Globus pallidus (tissue), 1 donor: ENCODE measurements at places on chromosomes 13 and 19.

- DNase-seq: peak; percentile 20
These were observed 47.2 kb downstream of the TM9SF2 start for GRCh38 chr13:99548448-99548847.

DNA sequence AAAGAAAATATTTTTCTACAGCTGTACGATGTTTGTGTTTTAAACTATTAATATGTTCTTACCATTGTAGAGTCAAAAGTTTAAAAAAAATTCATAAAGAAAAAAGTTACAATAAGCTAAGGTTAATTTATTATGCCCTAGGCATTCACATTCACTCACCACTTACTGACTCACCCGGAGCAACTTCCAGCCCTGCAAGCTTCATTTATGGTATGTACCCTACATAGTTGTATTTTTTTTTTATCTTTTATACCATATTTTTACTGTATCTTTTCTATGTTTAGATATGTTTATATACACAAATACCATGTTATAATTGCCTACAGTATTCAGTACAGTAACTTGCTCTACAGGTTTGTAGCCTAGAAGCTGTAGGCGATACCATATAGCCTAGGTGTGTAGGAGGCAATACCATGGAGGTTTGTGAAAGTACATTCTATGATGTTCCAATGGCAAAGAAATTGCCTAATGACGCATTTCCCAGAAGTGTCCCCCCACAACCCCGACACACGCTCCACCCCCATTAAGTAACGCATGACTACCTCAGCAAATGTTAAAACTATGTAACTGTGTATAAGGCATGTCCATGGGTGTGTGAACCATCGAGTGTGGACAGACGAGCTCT, 60.4 kb downstream of the SLITRK6 start:
- no peak for DNase-seq

DNA sequence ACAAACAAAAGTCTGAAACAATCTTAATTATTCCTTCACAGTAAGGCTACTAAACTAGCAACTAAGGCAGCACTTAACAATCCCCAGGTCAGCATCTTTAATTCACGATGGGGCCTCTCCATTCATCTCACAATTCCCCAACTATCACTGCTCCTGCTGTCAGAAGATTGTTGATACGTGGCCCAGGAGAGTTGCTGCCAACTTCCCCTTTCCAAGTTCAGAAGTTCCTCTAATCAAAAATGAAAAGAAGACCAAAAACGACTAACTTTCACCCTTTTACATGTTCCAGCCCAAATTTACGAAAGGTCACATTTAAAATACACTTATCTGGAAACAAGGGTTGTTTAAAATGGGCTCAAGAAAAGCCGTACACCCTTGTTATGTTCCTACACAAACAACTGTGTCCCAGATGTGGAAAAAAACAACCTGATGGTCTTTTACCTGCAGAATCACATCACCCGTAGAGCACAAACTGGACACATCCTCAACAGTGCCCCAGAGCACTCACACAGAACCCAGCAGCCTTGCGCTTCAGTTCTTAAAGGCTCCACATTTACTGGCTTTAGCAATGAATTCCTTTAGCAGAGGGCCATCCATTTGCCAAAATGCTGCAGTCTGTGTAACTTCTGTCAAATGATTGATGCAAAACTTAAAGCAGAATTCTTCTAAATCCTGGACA, 38.0 kb downstream of the PHF11 start:
- no peak for DNase-seq

DNA sequence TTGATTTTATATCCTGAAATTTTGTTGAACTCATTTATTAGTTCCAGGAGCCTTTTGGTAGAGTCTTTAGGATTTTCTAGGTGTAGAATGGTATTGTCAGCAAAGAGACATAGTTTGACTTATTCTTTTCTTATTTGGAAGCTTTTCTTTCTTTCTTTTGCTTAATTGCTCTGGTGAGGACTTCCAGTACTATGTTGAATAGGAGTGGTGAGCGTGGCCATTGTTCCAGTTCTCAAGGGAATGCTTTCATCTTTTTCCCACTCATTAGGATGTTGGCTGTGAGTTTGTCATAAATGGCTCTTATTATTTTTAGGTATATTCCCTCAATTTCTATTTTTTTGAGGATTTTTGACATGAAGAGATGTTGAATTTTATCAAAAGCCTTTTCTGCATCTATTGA, 182.2 kb upstream of the SPRY2 start:
- no peak for DNase-seq

DNA sequence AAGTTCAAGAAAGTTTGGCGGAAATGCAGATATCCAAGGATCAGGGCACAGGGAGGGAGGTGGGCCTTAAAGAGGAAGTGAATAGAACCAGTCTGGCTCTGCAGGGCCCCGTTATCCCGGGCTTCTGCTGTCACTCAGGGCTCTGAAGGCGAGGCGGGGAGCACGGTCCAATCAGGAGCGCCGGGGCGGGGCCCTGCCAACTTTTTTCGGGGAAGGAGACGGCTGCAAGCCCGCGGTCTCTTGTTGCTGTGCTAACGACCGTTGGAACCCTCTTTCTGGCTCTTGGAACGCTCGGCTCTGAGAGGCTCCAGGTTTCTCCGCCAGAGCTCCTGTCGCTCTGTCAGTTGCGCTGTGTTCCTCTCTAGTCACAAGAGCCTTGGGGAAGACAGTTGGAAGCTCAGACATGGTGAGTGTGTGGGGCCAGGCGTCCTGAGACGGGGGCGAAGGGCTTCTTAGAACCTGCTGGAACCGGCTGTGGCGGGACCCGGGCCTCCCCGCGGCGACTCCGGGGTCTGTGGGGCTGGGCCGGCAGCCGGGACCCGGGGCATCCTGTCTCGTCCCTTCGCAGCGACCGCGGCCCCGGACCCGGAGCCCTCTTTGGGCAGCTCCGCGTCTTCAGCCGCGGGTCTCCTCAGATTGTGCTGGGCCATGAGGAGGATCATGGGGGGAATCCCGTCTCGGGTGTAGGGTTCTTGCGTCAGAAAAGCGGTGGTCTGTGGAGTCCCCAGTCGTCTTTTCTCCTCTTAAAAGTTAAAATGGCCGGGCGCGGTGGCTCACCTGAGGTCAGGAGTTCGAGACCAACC, 27.7 kb downstream of the ZNF844 start:
- DNase-seq: peak; percentile 66

- DNase-seq: no peak
These were observed 90.5 kb upstream of the RFC3 start for GRCh38 chr13:33727297-33728083.

DNA sequence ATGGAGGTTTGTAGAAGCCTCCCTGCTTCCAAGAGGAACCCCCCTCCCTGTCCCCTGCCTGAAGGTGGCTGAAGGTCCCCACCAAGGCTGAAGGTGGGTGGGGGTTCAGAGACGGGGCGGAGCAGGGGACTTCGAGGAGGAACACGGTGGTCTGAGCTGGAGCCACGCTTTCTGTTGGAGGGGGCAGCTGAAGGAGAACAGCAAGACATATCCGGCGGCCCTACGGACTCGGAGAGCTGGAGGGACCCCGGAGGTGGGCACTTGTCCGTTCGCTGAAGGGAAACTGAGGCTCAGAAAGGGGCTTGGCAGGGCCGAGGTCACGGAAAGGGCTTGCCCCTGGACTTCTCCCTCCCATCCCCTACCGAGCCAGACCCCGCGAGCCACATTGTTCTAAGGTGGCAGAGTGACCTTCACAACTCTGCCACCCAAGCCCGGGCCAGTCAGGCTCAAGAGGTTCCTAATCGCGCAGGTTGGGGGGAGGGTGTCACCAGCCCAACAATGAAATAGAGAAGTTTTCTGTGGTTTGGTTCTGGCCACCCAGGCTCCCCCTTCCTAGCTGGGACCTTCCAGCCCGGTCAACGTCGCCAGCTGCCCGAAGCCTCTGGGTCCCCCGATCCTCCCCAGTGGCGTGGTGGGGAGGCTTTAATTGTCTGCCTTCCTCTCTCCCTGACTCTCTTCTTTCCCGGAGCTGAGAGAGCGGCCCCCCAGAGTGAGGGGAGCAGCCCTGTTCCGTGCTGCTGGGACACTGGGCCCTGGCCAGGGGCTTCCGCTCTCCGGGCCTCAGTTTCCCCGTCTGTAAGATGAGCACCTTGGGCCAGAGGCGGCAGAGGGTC, 15.5 kb upstream of the KCNN1 start:
- DNase-seq: no peak

- DNase-seq: peak; percentile 70
These were observed 1.3 kb downstream of the UBL3 start for GRCh38 chr13:29849071-29849631.

DNA sequence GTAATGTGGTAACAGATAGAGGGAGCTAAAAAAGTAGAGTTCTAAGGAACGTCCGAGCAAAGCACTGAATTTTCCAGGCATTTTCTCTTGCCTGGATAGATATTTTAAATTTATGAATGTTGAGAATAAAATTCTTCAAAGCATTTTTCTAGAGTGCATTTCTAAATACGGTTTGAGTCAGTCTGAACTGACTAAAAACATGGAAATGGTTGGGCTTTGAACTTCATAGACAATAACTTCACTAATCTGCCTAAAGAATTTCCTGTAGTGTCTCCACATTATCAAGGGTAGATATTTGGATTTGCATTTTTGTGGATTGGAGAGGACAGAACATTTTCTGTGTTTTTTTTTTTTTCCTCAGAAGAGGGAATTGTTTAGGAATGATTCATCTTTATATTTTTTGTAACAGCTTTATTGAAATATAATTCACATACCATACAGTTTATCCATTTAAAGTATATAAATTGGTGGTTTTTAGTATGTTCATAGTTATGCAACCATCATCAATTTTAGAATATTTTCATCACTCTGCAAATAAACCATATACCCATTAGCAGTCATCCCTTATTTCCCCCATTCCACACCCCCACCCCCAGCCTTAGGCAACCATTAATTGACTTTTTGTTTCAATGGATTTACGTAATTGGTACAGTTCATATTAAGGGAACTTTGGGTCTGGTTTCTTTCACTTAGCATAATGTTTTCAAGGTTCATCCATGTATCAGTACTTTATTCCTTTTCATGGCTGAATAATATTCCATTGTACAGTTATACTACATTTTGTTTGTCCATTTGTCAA, 20.7 kb downstream of the GARRE1 start:
- no peak for DNase-seq

DNA sequence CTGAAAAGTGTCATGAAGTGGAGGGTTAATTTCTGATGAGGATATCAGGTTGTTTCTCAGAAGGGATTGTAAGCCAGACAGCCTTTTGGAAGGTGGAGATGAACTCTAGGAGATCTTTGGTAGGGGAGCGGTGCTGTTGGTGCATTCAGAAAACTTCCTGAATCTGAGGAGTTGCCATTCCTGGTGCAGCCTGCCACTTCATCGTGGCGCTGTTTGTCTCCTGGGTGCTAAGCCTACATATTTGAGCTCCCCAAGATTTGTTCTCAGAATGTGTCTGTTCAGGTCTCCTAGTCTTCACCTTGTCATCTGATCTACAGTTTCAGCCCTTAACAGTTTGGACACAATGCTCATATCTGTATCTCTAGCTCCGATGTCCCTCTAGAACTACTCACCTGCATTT, 285.6 kb downstream of the MTUS2 start:
- no peak for DNase-seq

DNA sequence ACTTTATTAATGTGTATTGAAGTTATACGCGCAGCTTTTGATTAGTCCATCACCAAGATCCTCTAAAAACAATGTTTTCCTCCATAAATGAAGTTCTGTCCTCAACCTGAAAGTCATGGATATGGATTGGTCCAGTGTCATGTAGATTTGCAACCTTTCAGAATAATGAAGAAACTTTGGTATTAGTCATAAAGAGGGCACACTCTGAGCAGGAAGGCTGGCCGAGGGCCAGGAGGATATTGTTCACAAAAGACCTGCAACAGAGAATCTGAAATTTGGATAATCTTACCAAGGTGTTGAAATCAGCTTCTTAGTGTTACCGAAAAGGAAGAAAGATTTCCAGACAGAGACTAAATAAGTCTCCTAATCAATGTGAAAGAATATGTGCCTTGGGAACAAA, 20.7 kb downstream of the CLDN10 start:
- DNase-seq: no peak

DNA sequence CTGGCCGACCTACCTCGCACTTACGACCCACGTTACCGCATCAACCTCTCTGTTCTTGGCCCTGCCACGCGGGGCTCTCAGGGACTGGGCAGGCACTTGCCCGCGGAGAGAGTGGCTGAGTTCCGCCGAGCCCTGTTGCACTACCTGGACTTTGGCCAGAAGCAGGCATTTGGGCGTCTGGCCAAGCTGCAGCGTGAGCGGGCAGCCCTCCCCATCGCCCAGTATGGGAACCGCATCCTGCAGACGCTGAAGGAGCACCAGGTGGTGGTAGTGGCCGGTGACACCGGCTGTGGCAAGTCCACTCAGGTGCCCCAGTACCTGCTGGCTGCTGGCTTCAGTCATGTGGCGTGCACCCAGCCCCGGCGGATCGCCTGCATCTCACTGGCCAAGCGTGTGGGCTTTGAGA, 4.2 kb downstream of the DHX34 start:
- no peak for DNase-seq

DNA sequence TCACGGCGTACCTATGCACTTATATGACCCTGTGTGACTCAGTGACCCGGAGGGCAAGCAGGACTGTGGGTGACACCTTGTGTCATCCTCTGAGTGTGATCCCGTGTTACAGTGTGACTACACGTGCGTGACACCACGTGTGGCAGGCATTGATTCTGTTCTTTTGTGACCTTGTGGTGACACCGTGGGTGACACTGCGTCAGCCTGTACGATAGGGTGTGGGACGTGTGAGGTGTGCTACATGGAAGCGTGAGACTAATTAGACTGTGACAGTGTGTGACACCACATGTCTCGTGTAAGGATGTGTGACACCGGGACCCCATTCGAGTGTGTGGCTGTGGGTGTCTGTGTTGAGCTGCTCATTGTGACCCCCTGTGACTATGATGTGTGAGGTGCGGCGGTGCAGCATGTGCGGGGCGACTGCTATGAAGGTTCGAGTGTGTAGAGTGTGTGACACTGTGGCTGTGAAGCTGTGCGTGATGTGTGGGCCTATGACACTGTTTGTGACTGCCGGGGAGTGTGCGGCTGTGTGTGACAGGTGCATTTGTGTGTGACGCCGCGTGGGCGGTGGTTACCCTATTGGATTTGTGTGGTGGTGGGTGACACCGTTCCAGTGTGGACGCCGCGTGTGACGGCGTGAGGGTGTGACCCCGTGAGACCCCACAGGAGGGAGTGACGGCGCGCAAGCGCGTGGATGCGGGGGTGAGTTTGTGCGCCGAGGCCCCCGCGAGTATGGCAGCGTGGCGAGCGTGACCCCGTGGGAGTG, 399 bp upstream of the SPTBN4 start:
- no peak for DNase-seq

GRCh38 chr13:93473441-93474270, 247.0 kb downstream of the GPC6 start:
- no peak for DNase-seq

GRCh38 chr19:41709951-41710645, 1.7 kb downstream of the CEACAM5 start:
- DNase-seq: no peak

GRCh38 chr19:45047188-45047797, 8.4 kb downstream of the CLASRP start:
- no peak for DNase-seq

- no peak for DNase-seq
These were observed 7.5 kb upstream of the ILF3 start for GRCh38 chr19:10646456-10647159.

GRCh38 chr19:31280287-31281006, 68.8 kb downstream of the TSHZ3 start:
- no peak for DNase-seq
